ENCODE measurements at places on chromosomes 2 and 18.

DNA sequence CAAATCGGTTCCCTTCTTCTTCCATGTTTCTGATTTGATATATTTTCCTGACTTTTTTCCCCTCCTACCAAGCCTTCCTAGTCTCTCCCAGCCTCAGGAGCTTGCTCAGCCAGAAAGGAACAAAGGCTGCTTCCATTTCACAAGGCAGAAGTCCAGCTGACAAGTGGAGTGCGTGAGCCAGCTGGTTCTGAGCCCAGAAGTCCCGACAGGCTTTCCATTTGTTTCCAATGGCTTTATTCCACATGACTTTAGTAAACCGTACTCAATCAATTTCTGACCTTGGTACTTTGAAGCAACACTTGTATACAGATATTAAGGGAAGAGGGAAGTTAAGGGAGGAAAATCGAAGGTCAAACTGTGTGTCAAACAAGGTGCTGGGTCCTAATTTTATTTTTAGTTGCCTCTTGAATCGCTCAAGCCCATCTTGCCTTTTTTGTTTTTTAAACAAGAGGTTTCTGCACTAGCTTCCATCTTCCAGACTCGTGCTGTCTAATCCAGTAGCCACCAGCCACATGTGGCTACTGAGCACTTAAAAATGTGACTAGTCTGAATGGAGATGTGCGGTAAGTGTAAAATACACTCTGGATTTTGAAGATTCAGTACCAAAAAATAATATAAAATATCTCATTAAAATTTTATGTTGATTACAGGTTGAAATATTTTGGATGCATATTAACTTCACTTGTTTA is 36.2 kb downstream of the WIPF1 start:
- DNase-seq, result no peak

DNA sequence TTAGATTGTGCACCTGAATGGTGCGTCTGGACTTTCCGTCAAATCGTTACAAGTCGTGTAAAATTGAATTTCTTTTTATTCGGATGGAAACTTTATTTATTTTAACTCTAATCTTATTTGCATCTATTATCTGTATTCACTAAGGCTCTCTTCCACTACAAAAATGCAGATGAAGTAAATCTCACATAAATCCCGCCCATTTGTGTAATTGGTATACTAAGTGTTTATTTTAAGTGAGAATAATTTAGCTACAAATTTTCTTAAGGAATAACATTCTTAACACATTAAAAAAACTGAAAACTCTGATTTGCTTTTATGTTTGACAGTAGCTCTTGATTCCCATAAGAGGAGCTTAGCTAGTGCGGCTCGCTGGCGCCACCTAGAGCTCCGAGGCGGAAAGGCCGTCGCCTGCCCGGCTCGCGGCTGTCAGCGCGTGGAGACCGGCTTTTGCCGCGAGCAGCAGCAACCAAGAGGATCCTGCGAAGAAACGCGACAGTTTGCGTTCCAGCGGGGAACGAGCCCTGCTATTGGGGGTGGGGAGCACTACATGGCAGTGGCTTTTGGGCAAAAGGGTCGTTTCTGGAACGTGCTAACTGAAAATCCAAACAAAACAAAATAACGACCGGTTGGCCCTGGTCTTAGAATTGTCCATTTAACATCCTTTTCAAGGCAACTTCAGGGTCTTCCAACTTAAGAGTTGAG is 6.7 kb downstream of the SP9 start:
- peak; percentile 82 for DNase-seq

GRCh38 chr2:72414137-72414760 is 266.6 kb upstream of the CYP26B1 start:
- DNase-seq, result no peak

DNA sequence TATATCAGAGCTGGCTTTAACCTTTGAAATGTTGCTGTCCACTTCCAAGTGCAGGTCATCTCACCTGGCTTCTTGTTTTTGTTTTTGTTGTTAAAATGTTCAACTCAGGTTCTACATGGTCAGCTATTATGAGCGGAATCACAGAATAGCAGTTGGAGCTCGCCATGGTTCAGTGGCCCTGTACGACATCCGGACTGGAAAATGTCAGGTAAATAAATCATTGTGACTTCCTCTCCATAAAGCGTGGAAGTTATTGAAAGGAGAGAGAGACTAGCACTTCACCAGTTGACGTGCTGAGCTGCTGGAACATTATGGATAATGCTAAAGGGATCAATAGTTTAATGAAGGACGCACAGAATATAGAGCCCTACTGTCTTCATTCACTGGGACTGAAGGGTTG is 184.6 kb upstream of the BOD1L2 start:
- DNase-seq, result no peak

DNA sequence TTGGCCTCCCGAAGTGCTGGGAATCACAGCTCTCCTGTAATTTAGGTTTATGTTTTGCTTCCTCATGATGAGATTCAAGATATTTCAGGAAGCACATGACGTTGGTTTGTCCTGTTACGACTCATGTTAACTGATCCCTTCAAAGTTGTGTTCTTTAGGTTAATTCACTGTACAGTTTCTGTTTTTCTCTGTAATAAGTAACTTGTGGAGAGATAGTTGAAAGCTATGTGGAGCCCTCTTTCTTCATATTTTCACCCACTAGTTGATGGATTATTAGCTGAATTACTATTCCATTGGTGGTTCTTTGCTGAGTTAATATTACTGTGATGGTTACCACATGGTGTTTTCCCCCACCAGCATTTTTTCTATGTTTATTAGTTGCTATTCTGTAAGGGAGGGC is 18.3 kb upstream of the CHCHD5 start:
- DNase-seq, result no peak

DNA sequence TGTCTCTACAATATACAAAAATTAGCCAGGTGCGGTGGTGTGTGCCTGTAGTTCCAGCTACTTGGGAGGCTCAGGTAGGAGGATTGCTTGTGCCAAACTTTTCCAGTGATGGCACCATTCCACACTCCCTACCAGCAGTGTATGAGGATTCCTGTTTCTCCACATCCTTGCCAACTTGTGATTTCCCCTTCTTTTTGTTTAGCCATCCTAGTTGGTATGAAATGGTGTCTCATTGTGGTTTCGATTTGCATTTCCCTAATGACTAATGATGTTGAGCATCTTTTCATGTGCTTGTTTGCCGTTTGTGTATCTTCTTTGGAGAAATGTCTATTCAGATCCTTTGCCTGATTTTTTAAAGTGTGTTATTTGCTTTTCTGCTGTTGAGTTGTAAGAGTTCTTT is 41.0 kb downstream of the EPB41L5 start:
- DNase-seq, result no peak

DNA sequence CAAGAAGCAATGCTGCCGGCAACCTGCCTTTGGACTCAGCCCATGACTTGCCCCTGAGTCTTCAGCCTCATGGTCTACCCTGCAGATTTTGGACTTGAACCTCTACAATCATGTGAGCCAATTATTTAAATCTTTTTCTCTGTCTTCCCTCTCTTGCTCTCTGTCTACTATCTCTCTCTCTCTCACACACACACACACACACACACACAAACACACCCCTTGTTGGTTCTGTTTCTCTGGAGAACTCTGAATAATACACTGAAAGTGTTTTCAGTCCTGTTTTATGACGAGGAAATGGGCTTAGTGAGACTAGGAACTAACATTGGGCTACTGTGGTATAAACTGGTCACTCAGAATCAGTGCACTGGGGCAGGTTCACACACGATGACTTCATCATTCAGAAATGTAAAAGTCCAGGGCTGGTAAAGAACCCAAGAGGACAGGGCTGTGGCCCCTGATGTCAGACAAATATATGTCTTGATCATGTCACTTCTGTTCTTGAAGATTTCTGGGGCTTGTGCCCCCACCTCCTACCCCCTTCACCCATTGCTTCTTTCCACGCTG is 266.1 kb upstream of the SIX2 start:
- DNase-seq, result no peak

DNA sequence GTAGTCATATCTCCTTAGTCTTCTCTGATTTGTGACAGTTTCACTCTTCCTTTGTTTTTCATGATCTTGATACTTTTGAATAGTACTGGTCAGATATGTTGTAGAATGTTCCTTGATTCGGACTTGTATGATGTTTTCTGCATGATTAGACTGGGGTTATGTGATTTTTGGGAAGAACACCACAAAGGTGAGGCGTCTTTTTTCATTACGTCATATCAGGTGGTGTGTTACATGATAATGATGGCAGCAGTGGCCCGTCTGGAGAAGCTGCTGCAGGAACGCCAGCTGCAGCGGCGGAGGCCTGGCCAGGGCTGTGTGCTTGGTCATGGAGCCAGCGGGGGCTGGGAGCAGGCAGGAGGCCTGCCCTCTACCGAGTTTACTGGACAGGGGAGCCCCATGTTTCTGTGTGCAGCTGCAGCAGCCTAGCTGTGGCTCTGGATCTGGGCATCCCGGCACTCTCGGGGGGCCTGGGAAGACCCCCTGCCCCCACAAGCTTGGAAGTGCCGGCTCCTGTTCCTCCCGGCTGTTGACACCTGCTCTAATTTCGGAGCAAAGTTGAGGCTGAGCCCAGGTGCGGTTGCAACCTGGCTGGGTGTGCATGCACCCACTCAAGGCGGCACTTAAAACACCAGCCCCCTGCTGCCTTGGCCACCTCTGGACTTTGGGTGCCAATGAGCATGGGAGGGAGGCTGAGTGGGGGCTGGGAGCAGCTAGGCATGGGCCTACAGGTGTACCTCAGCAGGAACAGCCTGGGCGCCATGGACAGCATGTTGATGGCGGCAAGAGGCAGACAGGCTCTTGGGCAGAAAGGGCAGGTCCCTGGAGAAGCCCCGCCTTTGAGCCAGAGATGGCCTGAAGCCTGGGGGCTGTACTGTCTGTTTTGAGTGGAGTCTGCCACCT is 26.1 kb downstream of the SLC4A10 start:
- no peak for DNase-seq

DNA sequence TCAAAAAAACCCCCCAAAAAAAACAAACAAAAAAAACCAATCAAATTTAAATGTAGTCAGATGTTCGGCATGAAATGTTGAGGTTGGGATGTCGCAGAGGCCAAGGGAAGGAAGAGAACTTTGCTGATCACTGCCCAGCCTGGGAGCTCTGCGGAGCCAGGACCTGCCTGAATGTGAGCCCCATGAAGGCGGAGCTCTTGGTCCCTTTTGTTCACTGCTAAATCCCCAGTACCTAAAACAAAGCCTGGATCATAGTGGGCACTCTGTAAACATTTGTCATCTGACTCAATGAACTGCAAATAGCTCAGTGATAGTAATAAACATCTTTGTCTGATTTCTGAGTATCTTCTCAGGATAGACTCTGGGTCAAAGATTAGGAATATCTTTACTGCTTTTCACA is 64.0 kb downstream of the NGEF start:
- no peak for DNase-seq

DNA sequence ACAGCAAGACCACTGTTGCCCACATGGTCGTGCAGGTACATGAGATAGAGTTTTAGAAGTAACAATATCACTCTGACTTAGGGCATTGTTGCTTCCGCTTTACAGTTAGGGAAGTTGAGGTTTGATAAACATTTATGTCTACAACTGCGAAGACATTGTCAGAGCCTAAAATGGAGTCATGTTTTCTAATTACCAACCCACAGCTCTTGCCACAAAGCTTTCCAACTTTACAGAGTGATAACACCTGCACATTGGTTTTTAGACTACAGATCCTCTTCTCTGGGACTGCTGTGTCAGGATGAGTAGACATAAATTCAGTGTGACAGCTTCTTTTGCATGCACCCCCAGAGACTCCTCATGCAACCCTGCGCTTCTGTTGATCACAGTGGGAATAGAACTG is 119.0 kb downstream of the FEZ2 start:
- no peak for DNase-seq

GRCh38 chr2:8169443-8169842 is 512.4 kb upstream of the ID2 start:
- DNase-seq, result no peak

DNA sequence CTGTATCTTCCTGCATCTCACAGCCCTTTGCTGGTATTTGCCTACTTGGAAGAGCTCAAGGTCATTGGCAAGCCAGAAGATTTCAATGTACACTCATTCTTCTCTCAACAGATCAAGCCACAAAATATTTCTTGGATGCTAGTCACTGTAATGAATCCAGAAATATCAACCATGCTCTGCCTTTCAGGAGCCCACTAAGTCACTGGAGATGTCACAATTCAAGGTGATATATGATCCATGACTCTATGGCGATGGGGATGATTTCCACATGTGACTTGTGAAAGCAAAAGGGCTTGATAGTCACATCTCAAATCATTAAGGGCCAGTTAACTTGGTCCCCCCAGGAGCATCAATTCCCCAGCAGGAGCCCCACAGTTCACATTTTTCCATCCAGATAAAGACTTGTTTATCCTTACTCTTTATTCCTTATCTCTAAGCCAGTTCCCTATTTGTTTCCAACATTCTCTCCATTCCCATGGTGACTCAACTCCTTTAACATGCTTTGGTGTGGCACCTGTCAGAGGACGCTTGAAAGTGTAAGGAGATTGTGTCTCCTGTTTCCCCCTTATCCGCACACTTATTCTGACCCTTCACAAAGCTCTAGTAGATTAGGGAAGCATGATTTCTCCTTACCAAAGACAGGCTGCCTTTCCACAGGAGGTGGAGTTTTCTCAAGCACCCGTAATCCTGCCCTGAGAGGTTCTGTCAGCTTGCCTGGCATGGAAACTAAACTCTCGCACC is 15.8 kb downstream of the PKDCC start:
- DNase-seq, result no peak

- DNase-seq, result no peak
Observed at GRCh38 chr18:25052511-25052921, 299.4 kb downstream of the ZNF521 start.

DNA sequence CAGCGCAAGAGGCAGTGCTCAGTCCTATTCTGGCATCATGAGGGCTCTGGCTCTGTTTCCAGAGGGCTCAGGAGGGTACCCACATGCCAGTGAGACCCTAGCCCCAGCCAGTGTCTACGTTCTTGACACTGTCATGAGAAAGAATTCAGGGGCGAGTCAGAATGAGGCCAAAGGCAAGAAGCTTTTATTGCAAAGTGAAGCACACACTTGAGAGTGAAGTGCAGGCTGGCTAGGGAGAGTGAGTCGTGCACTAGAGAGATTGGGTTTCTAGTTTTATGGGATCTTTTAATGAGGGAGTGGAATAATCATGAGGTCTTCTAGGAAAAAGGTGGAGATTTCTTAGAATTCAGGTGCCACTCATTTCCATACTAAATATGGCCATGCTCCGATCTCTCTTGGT is 164.1 kb downstream of the DCDC2C start:
- no peak for DNase-seq

DNA sequence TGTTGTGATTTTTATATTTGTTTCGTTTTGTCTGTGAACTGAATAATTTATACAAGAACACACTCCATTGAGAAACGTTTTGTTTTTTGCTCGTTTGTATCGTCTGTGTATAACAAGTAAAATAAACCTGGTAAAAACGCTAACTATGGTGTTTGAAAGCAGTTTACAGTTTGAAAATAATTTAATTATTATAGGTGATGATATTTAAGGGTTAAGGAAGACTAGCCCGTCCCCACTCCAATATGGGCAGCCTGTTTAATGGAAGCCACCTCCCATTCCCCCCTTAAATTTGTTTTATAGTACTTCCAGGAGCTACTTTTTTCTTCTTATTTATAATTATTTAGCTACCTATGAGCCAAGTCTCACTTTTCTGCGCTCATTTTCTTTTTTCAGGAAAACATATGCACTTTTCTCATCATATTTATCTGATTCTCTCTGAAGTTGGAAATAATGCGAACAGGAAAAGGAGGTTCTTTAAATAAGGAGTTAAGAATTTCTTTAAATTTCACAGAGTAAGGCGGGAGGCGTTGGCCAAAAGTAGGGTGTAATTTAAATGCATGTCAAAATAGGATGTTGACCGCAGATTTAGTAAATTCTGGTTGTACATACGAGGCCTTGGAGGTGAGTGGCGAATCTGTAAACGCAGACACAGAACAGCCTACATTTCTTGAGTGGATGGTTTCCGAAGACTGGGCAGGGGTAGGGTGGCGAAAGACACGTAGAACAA is 9.8 kb downstream of the TBR1 start:
- no peak for DNase-seq
